ENCODE measurements at places on chromosomes 1 and 21. TPM values are rescaled to one million over a fixed set of nuclear protein-coding genes. Genes with fewer than 3 reads are reported as not detected.

The NOS1AP gene
- total RNA-seq: 2.1 TPM

The S1PR1 gene
- total RNA-seq: 15.2 TPM

The SARS1 gene
- 96.0 TPM for total RNA-seq

The CDK18 gene
- 4.2 TPM for total RNA-seq

The LCE1F gene
- total RNA-seq: not detected

The TNFRSF9 gene
- 0.20 TPM for total RNA-seq

The CELA2A gene
- not detected for total RNA-seq

DNA sequence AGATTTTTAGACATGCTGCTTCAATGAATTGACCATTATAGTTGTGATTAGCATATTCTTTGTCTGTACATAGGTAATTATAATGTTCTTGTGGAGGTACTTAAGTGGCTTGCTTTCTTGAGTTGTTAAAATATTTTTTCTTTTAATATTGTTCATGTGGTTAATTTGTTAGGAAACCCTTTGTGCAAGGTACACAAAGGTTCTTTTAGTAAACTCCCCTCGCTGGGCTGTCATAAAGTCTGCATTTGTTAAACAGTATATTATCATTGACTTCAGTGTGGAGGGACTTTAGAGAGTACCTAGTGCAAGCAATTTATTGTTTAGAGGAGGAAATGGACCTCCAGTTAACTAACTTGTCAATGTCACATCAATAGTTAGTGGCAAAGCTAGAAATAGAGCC is 52.5 kb downstream of the DISP1 start:
- DNase-seq: no peak

GRCh38 chr21:20875742-20876141 is 122.5 kb upstream of the NCAM2 start:
- DNase-seq: no peak

- no peak for DNase-seq
These were observed 69.1 kb downstream of the AGPAT3 start for GRCh38 chr21:43934116-43934515.

- no peak for DNase-seq
These were observed 119.8 kb upstream of the PTGFR start for GRCh38 chr1:78370779-78371482.

GRCh38 chr1:3205815-3206214 is 136.8 kb downstream of the PRDM16 start:
- DNase-seq: no peak

- no peak for DNase-seq
These were observed 24.0 kb upstream of the ADARB1 start for GRCh38 chr21:45050345-45050796.

DNA sequence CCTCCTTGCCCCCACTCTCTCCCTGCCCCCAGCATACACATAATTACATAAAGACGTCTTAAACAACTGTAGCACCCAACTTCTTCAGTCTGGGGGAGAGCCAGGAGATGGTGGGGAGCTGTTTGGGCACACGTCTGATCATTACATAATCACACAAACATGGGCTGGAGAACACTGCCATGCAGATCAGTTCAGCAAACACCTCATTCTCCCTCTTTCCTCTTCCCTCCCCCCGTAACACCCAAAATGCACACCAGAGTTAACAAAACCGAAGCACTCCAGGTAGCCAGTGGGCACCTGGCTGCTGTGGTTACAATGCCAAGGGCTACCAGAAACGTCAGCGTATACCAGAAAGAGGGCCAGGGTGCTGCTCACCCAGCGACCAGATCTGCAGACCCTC is 1.6 kb downstream of the HIVEP3 start:
- no peak for DNase-seq

DNA sequence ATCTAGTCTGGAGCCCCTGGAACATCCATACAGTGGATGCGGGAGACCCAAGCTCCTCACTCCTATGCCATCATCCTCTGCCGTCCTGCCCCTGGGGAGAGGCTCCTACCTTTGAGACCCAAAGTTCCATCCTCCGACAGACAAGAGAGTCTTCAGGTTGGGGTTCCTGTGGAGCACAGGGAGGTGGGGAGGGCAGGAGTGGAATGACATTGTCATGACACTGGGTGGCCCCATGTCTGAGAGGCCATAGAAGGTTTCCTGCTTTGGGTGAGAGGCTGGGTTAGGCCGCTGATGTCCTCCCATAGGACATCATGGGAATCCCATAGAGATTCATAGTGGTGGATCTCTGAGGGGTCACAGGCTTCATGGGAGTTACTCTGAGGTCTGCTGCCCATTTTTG is 2.0 kb downstream of the CHI3L1 start:
- DNase-seq: no peak

GRCh38 chr1:57319165-57319564 is 104.7 kb downstream of the DAB1 start:
- DNase-seq: peak; percentile 6

- no peak for DNase-seq
These were observed 16.9 kb downstream of the CAPZB start for GRCh38 chr1:19468397-19468956.

- DNase-seq: no peak
These were observed 193.2 kb downstream of the FMN2 start for GRCh38 chr1:240284656-240285414.

DNA sequence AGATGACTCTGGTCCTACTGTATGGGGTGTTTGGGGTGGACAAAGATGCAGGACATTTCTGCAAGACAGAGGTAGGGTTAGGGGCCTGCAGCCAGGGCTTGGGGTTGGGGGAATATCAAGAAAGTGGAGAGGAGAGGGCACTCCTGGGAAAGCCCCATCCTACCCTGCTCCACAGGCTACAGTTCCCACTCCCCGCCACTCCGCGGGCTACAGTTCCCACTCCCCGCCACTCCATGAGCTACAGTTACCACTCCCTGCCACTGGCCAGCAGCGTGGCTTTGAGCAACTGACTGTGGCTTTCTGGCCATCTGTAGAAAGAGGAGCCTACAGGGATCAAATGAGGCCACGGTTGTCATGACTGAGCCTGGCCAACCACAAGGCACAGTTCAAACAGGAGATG is 93.8 kb upstream of the GRIK3 start:
- DNase-seq: no peak

GRCh38 chr1:218377143-218377660 is 32.1 kb downstream of the TGFB2 start:
- DNase-seq: peak; percentile 17

DNA sequence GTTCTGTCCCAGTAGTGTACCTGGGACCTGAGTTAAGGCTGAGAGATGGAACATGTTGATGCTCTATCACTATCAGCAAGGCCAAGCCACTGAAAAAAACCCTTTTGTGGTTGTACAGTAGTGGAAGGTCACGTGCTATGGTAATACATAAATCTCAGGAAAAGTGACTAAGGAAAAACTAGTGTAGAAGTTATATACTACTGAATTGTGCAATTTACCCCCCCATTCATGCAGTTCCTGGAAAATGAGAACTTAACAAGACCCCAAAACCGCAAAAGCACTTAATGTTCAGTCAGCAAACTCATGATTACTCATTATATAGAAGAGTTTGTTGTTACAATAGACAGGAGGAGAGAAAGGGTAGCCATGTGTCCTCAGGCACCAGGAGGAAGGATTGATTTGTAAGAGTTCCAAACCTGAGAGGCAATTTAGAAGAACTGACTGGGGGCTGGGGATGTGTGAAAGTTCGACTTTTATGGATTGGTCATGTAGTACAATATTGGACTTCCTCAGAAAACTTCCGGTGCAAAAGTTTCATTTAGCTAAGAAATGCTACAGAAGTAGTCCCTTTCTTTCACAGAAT is 91.6 kb downstream of the RGL1 start:
- DNase-seq: no peak

DNA sequence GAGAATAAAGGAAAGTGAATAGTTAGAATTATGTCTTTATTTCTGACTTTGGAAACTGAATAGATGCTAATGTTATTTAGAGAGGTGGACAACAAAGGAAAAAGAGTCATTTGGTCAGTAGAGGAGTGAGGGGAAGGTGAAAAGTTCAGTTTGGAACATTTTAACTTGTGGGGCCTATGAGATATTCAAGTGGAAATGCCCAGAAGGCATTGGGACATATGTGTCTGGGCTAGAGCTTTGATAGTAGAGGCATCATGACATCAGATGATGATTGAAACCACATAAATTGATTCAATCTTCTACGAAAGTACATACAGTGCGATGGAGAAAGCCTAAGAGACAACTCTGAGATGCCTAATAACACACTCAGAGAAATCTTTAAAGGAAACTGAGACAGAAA is 151.7 kb upstream of the COL11A1 start:
- DNase-seq: no peak

DNA sequence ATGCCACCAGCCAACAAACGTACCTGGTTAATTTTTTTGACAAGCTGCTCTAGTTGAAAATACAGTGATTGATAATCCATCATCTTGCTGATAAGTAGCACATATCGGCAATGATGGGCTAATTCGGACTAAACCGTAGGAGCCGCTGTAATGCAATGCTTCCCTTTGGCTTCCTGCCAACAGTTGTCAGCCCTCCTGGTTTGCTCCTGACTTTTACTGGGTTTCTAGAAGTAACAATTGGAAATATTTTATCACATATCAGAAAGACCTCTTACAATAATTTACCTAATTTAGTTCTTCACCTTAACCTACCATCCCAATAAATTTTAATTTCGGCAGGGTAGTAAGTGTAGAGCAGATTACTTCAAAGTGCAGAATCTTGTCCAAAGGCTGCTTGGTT is 148.5 kb downstream of the DHRS3 start:
- DNase-seq: no peak

- no peak for DNase-seq
These were observed 89.7 kb downstream of the ATP1B1 start for GRCh38 chr1:169196161-169196560.

DNA sequence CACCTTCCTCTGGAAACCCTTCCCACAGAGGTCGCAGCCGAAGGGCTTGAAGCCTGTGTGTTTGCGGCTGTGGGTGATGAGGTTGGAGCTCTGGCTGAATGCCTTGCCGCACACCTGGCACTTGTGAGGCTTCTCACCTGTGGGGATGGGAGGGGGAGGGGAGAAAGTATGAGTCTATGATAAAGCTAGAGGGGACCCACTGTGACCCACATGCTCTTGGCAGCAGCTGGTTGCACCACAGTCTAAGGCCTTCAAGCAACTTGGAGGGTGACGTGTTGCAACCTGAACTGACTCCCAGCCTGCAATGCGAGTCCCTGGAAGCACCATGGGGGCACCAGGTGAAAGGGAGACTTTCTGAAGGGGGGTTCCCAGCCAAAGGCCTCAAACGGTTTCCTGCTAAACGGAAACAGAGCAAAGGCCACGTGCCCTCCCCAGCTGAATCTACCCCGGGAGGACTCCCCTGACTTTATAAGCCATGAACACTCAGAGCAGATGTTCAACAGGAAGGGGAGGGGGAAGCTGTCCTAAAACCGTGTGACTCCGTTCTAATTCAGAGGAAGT is 10.6 kb downstream of the GFI1 start:
- no peak for DNase-seq

GRCh38 chr1:229286099-229286766 is 15.3 kb downstream of the RAB4A start:
- DNase-seq: no peak

DNA sequence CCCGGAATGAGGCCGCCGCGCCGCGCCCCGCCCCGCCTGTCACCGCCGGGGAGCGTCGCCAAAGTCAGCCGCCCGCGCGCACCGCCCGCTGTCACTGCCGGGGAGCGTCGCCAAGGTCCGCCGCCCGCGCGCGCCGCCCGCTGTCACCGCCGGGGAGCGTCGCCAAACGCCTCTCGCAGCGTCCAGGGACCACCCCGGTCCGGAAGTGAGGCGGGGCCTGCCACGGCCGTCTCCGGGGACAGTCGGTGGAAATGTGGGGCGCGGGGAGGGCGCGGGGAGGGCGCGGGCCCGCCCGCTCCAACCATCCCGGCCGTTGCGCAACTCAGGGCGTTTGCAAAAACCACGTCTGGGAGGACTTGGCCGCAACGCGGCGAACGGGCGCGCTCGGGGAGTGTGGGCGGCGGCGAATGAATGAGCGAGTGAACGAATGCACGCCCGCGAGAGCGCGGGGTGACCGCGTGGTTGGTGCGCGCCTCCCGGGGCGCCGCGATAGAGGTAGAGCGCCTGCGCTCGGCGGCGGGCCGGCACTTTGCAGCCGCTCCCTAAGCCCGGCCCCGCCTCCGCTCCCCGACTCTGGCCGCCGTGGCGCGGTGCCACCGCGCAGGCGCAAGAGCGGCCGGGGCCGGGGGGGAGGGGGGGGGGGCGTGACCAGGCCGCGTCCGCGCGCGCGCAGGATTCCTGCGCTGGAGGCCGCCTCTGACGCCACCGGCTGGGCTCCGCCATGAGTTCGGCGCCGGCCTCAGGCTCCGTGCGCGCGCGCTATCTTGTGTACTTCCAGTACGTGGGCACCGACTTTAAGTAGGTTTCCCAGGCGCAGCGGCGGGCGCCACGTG is at the start of the genes ACAP3 and PUSL1:
Gene ACAP3, minus strand, starts transcription at position 8 of the 833 bp plus-strand sequence. CDS start 115 bp downstream, outside the sequence.
Gene PUSL1, plus strand, starts transcription at position 675 of the 833 bp plus-strand sequence. Its CDS starts 47 bp downstream, at position 722.
- DNase-seq: peak; percentile 92

DNA sequence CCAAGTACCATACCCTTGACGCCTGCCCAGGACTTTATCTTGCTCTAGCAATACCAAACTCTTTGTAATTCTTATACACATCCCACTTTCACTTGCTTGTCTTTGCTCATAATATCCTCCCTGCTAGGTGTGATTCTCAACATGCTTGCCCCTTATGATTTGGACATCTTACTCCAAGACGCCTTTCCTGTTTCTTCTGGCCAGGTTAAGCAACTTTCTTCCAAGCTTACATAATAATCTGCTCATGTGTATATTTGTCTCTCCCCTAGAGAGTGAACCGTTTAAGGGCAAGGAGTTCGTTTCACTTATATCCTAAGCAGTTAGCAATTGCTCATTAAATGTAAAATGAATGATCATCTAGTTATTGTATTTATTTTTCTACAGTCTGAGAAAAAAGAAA is 21.8 kb downstream of the CRYZL1 start:
- no peak for DNase-seq

DNA sequence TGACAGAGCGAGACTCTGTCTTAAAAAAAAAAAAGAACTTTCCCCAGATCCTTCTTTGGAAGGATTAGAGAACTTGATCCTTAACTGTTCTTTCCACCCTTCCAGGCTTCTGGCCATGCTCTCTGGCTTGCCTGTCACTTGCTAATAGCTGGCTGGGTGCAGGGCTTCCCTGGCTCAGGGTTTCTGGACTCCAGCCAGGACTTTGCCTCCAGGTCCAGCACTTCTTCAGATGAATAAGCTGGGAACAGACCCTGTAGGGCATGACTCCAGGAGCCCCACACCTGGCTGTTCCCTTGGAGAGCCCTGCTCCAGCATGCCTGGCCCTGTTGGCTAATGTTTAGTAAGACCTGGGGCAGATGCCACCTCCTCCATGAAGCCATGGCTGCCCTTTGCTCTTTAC is 3.3 kb upstream of the NT5C1A start:
- no peak for DNase-seq

GRCh38 chr1:17053086-17053684 is 647 bp downstream of the SDHB start:
- no peak for DNase-seq

- DNase-seq: no peak
These were observed 180.6 kb upstream of the PALMD start for GRCh38 chr1:99465176-99465900.

- no peak for DNase-seq
These were observed 30.0 kb downstream of the KNCN start for GRCh38 chr1:46521414-46521813.

- DNase-seq: no peak
These were observed 24.7 kb downstream of the TFF3 start for GRCh38 chr21:42290505-42290904.

- DNase-seq: no peak
These were observed 1441.2 kb downstream of the PLA2G4A start for GRCh38 chr1:188269956-188270355.

GRCh38 chr1:243507001-243507671 is 251.3 kb downstream of the SDCCAG8 start:
- no peak for DNase-seq

GRCh38 chr1:5914676-5915365 is 77.4 kb downstream of the NPHP4 start:
- no peak for DNase-seq

GRCh38 chr1:234990874-234991801 is 137.5 kb downstream of the TOMM20 start:
- DNase-seq: no peak

All from skin of body (tissue), 3 donors.